ENCODE measurements at places on chromosomes 7 and 10.

DNA sequence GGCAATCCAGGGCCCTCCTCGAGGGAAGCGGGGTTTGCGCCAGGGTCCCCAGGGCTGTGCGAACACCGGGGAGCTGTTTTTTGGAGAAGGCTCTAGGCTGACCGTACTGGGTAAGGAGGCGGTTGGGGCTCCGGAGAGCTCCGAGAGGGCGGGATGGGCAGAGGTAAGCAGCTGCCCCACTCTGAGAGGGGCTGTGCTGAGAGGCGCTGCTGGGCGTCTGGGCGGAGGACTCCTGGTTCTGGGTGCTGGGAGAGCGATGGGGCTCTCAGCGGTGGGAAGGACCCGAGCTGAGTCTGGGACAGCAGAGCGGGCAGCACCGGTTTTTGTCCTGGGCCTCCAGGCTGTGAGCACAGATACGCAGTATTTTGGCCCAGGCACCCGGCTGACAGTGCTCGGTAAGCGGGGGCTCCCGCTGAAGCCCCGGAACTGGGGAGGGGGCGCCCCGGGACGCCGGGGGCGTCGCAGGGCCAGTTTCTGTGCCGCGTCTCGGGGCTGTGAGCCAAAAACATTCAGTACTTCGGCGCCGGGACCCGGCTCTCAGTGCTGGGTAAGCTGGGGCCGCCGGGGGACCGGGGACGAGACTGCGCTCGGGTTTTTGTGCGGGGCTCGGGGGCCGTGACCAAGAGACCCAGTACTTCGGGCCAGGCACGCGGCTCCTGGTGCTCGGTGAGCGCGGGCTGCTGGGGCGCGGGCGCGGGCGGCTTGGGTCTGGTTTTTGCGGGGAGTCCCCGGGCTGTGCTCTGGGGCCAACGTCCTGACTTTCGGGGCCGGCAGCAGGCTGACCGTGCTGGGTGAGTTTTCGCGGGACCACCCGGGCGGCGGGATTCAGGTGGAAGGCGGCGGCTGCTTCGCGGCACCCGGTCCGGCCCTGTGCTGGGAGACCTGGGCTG, 26.0 kb downstream of the PRSS2 start:
- no peak for DNase-seq

DNA sequence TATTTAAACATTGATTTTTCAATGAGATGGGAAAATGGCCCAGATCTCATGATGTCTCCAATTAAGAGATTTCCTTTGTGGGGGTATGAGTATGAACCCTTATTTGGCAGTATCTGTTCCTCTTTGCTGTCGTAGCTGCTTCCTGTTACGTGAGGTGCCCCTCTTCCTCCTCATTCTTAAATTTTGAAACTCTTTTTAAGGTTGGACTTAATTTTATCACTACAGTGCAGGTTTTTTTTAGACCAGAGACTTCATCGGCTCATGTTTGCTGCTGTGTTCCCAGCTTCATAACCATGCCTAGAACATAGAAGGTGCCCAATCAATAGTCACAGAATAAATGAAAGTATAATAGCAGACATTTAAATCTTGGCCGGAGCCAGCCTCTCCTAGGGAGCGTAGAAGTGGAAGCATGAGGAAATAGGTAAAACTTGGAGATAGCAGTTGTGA, 2.4 kb downstream of the MIOS start:
- no peak for DNase-seq

- no peak for DNase-seq
These were observed 19.8 kb upstream of the NUP205 start for GRCh38 chr7:135537905-135538304.

GRCh38 chr10:132885451-132886210, 56.7 kb downstream of the CFAP46 start:
- no peak for DNase-seq

GRCh38 chr10:21688009-21688332, 153.9 kb downstream of the MLLT10 start:
- no peak for DNase-seq

Data from caudate nucleus (tissue), 63 donors.